Activated CD8-positive, alpha-beta T cell treated with anti-CD3 and anti-CD28 coated beads, Interleukin-2, amount 10 ng/mL, durations not matched to agents 7 days and 5 days (primary cell): ENCODE measurements at places on chromosomes 12 and 14. TPM values are rescaled to one million over a fixed set of nuclear protein-coding genes. Genes with fewer than 3 reads are reported as not detected.
A peak's percentile ranks its signal among the peaks of the same experiment; 100 is the strongest.

Gene DNAI7
- total RNA-seq: not detected

Gene LYZ
- total RNA-seq: not detected

Gene C12orf42
- total RNA-seq: 0.84 TPM

Gene ITGB7
- 503 TPM for total RNA-seq

- no peaks in the 10 kb centered on the region for H3K36me3 ChIP-seq
- H3K27me3 ChIP-seq: no peaks in the 10 kb centered on the region
- H3K27ac ChIP-seq: no peak overlapping the region
- H3K4me3 ChIP-seq: no peak overlapping the region
- DNase-seq: no peak
Observed at GRCh38 chr14:26339381-26339780, 258.5 kb downstream of the NOVA1 start.

- H3K36me3 ChIP-seq: no peaks in the 10 kb centered on the region
- H3K27me3 ChIP-seq: peaks cover 5% of the 10 kb centered on the region
- no peak overlapping the region for H3K4me3 ChIP-seq
Observed at GRCh38 chr12:65449400-65449799, 170.9 kb downstream of the MSRB3 start.

DNA sequence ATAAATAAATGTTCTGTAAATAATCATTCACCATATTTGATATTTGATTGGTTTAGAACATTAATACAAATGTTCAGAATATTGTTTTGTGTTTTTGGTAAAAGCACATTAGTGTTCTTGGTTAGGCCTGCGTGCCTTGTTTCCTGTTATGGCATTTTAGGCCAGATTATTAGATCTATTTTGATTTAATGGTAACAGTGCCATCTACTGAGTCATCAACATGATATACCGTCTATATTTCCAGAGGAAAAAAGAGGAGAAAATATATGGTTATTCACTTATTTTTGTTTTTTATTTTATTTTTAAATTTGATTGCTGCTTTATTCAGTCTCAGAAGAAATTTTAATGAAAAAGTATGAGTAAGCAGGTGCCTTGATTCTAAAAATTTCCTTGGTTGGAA, 60.3 kb downstream of the GPHN start:
- H3K27ac ChIP-seq: no peak overlapping the region
- no peak for DNase-seq
- H3K27me3 ChIP-seq: no peaks in the 10 kb centered on the region
- H3K36me3 ChIP-seq: no peaks in the 10 kb centered on the region

- no peak overlapping the region for H3K27ac ChIP-seq
- no peak for DNase-seq
- H3K4me3 ChIP-seq: no peak overlapping the region
Observed at GRCh38 chr12:80189241-80189640, 89.9 kb downstream of the OTOGL start.

DNA sequence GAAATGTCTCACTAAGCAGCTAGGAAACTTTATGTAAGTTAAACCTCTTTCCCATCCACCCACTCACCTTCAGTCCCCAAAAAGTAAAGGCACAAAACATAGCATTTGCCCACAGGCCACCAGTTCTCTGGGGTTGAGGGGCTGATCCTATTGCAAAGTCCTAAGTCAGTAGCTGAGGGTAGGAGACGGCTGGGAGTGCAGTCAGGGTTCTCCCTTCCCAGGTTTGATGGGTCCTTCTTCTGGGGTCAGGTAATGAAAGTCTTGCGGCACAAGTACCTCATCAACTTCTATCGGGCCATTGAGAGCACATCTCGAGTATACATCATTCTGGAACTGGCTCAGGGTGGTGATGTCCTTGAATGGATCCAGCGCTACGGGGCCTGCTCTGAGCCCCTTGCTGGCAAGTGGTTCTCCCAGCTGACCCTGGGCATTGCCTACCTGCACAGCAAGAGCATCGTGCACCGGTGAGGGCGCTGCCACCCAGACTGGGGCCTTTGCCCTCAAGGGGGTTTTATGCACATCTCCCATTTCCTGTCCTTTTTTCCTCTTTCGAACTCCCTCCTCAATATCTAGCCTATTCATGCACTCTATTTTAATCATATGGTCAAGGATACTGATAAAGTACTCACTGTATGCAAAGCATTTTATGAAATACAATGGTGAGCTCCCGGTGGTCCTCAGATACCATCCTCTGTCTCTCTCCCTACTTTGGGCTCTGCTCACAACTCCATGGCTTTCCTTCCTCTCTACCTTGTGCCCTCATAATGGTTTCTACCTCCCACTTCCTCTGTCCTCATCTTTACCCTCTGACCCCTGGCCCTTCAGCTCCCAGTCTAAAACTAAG, 986 bp downstream of the TSSK4 start:
- peaks cover 86% of the 10 kb centered on the region for H3K36me3 ChIP-seq
- peaks cover 17% of the 10 kb centered on the region for H3K4me1 ChIP-seq
- H3K4me3 ChIP-seq: no peak overlapping the region
- DNase-seq: no peak
- H3K27ac ChIP-seq: peak overlapping the region; percentile 46
- H3K27me3 ChIP-seq: no peaks in the 10 kb centered on the region

DNA sequence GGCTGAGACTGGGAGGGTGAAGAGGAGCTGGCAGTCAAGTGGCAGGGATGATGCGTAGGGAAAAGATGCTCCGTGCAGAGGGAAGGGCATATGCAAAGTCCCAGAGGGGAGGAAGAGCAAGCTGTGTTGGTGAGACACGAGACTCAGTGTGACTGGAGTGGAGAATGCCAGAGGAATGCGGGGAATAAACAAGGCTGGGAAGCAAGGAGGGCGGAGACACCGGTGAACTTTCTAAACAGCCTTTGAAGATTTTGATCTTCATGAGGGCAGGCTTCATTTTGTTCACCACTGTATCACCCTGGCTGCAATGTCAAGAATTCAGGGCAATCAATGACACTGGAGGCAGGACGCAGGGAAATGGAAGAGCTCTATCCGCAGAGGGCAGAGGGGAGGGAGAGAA, 535.8 kb downstream of the FUT8 start:
- H3K4me1 ChIP-seq: peaks cover 44% of the 10 kb centered on the region
- H3K27ac ChIP-seq: peak overlapping the region; percentile 4
- no peak for DNase-seq
- H3K4me3 ChIP-seq: no peak overlapping the region
- H3K36me3 ChIP-seq: peaks cover 16% of the 10 kb centered on the region

GRCh38 chr14:88955455-88955854, 131.0 kb downstream of the TTC8 start:
- no peaks in the 10 kb centered on the region for H3K27me3 ChIP-seq
- H3K36me3 ChIP-seq: no peaks in the 10 kb centered on the region
- no peak overlapping the region for H3K27ac ChIP-seq
- no peak overlapping the region for H3K4me3 ChIP-seq

GRCh38 chr14:52918486-52918885, 32.4 kb downstream of the FERMT2 start:
- peaks cover 32% of the 10 kb centered on the region for H3K4me1 ChIP-seq
- peak; percentile 62 for DNase-seq
- peak overlapping the region; percentile 73 for H3K27ac ChIP-seq
- no peaks in the 10 kb centered on the region for H3K36me3 ChIP-seq
- no peak overlapping the region for H3K4me3 ChIP-seq

- no peak for DNase-seq
- no peak overlapping the region for H3K27ac ChIP-seq
- no peak overlapping the region for H3K4me3 ChIP-seq
- H3K4me1 ChIP-seq: peaks cover 5% of the 10 kb centered on the region
- no peaks in the 10 kb centered on the region for H3K36me3 ChIP-seq
Observed at GRCh38 chr14:102484316-102484715, 25.3 kb downstream of the ANKRD9 start.

DNA sequence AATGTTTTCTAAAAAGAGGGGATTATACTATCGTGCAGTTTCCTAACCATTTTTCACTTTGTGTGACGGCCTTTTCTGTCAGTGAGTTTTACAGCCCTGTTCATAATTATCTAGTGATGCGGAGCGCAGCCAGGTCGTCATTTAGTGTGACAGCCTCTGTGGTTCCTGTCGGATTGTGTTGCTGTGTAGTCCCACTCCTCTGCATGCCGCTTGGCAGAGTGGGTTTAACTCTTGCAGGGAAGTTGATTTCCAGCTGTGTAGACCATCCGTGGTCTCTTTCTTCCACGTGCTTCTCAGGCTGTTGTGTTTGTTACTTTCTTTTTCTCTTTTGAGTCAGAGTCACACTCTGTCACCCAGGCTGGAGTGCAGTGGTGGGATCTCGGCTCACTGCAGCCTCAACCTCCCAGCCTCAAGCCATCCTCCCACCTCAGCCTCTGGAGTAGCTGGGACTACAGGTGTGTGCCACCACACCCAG, 8.6 kb downstream of the RAN start:
- peak overlapping the region; percentile 43 for H3K27ac ChIP-seq
- H3K27me3 ChIP-seq: no peaks in the 10 kb centered on the region
- peaks cover 28% of the 10 kb centered on the region for H3K36me3 ChIP-seq
- peak; percentile 38 for DNase-seq
- H3K4me1 ChIP-seq: peaks cover 42% of the 10 kb centered on the region
- H3K4me3 ChIP-seq: peak overlapping the region; percentile 63

DNA sequence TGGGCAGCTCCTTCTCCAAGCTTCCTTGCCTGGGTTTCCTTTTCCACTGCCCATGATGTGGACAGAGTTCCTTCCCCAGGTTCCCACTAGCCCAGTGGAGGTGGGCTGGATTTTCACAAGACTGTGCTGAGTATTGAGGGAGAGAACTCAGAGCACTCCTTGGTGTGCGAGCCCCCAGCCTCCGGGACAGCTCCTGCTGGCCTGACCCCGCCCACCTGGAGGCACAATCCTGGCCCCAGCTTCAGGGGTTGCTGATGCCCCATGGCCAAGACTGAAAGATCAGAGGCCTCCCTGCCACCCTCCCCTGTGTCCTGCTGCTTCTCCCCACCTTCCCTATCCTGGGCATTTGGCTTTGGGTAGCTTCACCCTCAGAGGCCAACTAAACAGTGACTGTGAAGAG, 7.7 kb downstream of the KCNH3 start:
- no peaks in the 10 kb centered on the region for H3K36me3 ChIP-seq
- H3K4me3 ChIP-seq: no peak overlapping the region
- peaks cover 13% of the 10 kb centered on the region for H3K27me3 ChIP-seq
- no peak for DNase-seq

- peaks cover 3% of the 10 kb centered on the region for H3K27me3 ChIP-seq
- no peaks in the 10 kb centered on the region for H3K36me3 ChIP-seq
- H3K4me1 ChIP-seq: peaks cover 5% of the 10 kb centered on the region
- no peak overlapping the region for H3K4me3 ChIP-seq
- peak; percentile 70 for DNase-seq
Observed at GRCh38 chr12:95117178-95117599, 43.8 kb upstream of the NR2C1 start.

DNA sequence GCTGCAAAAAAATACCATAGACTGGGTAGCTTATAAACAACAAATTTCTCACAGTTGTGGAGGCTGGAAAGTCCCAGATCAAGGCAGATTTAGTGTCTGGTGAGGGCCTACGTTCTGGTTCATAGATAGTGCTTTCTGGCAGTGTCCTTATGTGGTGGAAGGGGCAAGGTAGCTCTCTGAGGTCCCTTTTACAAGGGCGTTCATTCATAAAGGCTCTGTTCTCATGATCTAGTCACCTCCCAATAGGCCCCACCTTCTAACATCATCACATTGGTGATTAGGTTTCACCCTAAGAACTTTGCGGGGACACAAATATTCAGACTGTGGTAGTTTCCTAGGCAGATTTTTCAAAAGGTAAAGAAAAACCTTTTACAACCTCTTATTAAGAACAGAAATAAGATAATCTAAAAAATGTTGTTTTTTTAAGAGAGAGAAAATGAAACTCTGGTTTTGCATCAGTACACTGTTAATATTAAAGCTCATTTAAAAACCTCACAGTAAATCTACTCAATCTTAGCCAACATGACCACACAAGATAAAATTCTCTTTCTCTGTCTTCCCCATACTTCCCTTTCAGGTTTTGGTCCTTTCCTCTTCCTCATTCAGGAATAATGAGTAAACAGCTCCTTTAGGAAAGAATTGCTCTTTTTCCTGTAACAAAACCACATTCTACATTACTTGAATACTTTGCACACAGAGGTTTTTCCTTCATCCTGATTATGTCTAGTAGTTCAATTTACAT, 117.5 kb downstream of the UNC79 start:
- H3K4me1 ChIP-seq: no peaks in the 10 kb centered on the region
- H3K36me3 ChIP-seq: no peaks in the 10 kb centered on the region
- no peak overlapping the region for H3K27ac ChIP-seq
- DNase-seq: no peak
- peaks cover 25% of the 10 kb centered on the region for H3K27me3 ChIP-seq

- H3K27me3 ChIP-seq: no peaks in the 10 kb centered on the region
- H3K36me3 ChIP-seq: no peaks in the 10 kb centered on the region
- peaks cover 2% of the 10 kb centered on the region for H3K4me1 ChIP-seq
- no peak for DNase-seq
- H3K4me3 ChIP-seq: no peak overlapping the region
Observed at GRCh38 chr12:119417440-119417839, 82.9 kb downstream of the CCDC60 start.

GRCh38 chr12:19584732-19585131, 145.4 kb downstream of the AEBP2 start:
- H3K27me3 ChIP-seq: no peaks in the 10 kb centered on the region
- no peak overlapping the region for H3K4me3 ChIP-seq
- no peak overlapping the region for H3K27ac ChIP-seq
- no peaks in the 10 kb centered on the region for H3K4me1 ChIP-seq
- no peak for DNase-seq
- H3K36me3 ChIP-seq: peaks cover 21% of the 10 kb centered on the region

GRCh38 chr12:10652192-10652591, 21.7 kb downstream of the STYK1 start:
- no peak overlapping the region for H3K27ac ChIP-seq
- no peak for DNase-seq
- no peaks in the 10 kb centered on the region for H3K4me1 ChIP-seq
